ENCODE measurements at places on chromosomes 11 and 22.

DNA sequence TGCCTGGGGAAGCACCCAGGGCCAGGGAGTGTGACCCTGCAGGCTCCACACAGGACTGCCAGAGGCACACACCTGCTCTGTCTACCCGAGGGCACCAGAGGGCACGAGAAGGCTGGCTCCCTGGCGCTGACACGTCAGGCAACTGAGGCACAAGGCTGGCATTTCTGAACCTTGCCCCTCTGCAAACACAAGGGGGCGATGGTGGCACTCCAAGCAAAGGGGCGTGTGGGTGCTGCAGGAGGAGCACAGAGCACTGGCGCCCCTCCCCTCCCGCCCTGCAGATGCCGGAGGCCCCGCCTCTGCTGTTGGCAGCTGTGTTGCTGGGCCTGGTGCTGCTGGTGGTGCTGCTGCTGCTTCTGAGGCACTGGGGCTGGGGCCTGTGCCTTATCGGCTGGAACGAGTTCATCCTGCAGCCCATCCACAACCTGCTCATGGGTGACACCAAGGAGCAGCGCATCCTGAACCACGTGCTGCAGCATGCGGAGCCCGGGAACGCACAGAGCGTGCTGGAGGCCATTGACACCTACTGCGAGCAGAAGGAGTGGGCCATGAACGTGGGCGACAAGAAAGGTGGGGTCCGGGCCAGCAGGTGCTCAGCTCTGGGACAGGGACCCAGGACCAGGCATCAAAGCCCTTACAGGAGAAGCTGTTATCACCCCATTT lies 20.8 kb upstream of the TXNRD2 start:
- no peak for DNase-seq

DNA sequence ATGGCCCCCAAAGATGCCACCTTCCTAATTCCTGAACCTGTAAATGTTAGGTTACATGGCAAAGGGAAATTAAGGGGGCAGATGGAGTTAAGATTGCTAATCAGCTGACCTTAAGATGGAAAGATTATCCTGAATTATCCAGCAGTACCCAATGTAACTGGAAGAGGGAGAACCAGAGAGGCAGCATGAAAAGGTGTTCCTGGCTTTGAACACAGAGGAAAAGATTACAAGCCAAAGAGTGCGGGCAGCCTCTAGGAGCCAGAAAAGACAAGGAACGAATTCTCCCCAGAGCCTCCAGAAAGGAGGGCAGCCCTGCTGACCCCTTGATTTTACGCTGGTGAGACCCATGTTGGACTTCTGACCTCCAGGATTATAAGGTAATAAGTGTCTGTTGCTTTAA lies 15.1 kb upstream of the THRSP start:
- DNase-seq: no peak

DNA sequence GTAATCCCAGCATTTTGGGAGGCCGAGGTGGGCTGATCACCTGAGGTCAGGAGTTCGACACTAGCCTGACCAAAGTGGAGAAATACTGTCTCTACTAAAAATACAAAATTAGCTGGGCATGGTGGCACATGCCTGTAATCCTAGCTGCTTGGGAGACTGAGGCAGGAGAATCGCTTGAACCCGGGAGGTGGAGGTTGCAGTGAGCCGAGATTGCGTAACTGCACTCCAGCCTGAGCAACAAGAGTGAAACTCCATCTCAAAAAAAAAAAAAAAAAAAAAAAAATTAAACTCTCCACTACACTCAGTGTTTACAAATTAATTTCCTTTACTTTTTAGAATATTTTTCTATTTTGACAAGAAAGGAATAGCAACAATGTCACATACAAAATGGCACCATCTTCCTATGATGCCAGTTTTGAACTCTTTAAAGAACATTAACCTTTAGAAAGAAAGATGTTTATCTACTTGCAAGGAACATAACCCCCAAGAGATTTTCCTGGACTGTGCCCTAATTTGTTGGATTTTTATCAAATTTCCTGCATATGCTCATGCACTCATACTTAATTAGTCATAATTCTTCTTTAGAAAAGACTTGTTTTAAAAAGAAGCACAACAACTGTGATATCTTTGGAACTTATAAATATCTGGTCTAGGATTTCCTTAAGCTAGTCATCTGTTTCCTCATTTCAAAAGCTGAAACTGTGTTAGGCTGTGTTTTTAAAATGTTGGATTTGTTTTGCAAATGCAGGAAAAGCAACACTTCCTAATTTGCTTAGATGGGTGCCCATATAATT lies 22.6 kb upstream of the HIPK3 start:
- no peak for DNase-seq

GRCh38 chr11:86145439-86146156 lies 76.7 kb upstream of the PICALM start:
- no peak for DNase-seq

DNA sequence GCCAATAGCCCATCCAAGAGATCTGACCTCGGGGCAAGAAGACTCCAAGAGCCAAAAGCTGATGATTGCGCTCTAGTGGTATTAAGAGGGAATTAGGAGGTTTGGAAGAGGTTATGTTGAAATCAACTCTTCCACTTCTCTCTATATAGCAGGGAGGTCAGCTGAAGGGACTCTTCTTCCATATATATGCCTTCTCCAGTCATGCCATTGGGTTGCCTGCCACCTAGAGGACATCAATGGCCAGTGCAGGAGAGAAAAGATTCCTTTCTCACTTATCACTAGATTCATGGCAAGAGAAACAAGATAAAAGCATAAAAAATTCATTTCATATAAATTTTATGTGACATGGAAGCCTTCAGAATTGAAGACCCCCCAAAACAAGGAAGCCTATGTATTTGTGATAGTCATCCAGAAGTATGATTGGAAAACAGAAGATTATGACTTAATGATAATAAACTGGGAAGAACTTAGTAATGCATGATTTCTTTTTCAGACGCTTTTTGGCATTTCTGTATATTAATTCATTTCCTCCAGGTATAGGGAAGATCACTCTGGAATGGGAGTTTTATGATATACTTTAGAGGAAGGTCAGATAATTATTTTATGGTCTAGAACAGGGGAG lies 435.1 kb upstream of the DDI1 start:
- no peak for DNase-seq

GRCh38 chr11:96681019-96681716 lies 291.4 kb downstream of the JRKL start:
- DNase-seq: no peak

- no peak for DNase-seq
These were observed 44.0 kb downstream of the SMIM38 start for GRCh38 chr11:69199583-69200315.

Measured in left renal cortex interstitium (tissue), 4 donors.